ENCODE measurements at places on chromosomes 2 and 18.

DNA sequence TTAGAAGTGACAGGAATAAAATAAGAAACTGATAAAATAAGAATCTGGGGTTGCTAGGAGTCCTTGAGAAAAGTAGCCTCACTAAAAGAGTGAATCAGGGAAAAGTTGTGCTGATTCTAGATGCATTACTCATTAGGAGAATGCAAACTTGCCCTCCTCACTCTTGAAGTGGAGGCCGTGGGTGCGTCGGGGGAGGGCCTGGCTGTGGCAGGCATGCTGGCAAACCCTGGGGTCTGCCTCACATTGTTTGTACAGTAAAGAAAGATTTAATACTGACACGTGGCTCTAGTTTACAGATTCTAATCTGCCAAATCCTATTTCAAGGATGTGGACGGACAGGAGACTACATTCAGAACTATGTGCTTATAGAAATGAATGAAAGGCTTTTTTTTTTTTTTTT lies 41.9 kb downstream of the TANC1 start:
- DNase-seq, result no peak

- DNase-seq, result peak; percentile 70
Measured at GRCh38 chr2:240851078-240851991, 17.3 kb upstream of the AGXT start.

DNA sequence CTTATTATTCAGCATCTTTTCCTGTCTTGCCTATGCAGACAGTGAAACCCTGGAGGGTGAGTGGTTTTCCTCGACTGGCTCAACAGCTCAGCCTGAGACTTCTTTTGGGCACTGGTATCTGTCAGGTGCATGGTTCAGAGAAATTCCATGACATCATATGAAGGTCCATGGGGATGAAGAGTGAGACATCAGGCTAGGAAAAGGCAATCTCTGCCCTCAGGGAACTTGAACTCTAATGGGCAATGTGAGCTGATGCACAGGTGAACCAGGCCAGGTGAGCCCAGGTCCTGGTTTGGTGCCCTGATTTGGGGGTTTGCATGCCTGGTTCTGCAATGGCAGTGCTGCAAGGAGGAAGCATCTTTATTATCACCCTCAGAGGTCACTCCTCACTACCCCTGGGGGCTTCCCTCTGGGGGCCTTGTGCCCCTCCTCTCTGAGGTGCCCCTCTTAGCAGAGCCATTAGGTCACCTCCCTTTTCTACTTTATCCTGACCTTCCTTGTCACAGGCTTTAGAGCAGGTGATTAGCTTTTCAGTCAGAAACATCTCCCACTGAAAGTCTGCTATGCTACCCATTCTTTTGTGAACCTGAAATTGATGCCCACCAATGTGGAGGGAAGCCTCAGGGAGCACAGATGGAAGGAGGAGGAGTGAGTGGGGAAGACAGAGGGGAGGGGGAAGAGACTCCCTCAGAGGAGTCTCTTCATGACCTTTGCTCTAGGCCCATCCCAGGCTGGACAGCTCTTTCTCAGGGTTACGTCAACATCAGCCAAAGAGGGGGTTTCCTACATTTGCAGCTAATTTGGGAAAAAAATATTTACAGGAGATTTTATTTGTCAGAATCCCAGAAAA lies 47.3 kb downstream of the MERTK start:
- no peak for DNase-seq

DNA sequence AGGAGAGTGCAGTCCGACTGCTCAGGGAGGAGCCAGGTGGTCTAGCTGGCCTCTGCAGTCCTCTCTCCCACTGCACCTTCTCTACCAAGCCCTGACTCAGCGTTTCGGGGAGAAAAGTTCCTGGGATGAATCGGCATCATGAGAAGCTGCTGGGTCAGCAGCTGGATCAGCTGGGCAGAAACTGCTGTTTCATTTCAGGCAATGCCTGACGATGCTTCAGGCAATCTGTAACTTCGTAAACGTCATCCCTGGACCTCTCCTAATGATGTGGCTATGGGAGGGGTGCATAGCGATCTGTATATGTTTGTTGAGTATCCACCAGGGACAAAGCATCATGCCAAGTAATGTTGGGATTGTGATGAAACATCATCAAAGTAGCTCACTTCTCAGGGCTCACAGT lies 20.7 kb downstream of the LIPG start:
- DNase-seq, result no peak

GRCh38 chr2:121210691-121211090 lies 74.3 kb downstream of the TFCP2L1 start:
- no peak for DNase-seq

DNA sequence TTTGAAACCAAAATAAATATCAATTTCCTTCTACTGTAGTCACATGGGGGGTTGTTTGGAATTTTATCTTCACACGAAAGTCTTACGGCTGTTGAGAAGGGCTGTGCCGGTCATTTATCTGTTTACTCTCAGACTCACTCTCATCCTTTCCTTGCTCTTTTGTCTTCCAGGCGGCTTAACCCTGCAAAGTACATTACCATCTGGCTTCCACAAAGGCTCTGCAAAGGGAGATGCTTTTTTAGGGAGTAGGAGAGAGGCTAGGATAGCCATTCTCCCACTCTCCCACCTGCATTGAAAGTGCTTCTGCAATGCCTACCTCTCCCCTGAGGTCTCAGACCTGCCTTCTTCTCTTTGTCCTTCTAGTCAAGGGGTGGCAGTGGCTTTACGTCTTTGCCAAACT lies 247.6 kb downstream of the MEIS1 start:
- no peak for DNase-seq

GRCh38 chr2:221467610-221468009 lies 104.5 kb downstream of the EPHA4 start:
- no peak for DNase-seq

GRCh38 chr2:164430166-164430783 lies 191.0 kb downstream of the GRB14 start:
- no peak for DNase-seq

DNA sequence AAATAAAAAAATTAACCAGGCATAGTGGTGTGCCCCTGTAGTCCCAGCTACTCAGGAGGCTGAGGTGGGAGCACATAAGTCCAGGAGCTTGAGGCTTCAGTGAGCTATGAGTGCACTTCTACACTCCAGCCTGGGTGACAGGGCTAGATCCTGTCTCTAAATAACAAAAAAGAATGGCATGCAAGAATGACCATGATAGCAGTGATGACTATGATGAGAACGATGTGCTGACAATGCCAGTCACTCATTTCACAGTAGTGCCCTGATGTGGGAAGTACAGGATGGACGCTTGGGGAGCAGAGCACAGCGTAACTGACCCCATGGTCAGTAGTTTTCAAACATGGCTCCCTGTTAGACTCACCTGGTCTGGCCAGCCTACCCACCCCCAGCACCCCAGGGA lies 139.1 kb downstream of the VAPA start:
- no peak for DNase-seq

GRCh38 chr18:8556424-8556823 lies 52.8 kb upstream of the RAB12 start:
- DNase-seq, result no peak

DNA sequence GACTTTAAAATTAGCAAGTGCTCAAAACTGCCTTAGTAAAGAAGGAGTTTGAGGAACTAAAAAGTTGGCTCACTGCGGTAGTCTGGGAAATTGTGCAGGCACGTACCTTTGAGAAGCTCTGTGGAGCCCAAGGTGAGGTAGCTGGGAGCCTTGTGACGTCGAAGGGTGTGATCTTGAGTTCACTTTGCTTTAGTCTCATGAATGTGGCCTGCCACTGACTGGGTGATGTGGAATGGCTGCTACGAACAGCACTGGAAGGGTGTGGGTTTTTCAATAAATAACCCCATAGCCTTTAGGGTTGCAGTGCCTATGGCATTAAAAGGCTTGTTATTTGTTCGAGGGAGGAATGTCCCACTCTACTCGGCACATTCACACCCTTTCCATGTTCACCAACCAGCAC lies 312.3 kb downstream of the PRKCE start:
- no peak for DNase-seq

DNA sequence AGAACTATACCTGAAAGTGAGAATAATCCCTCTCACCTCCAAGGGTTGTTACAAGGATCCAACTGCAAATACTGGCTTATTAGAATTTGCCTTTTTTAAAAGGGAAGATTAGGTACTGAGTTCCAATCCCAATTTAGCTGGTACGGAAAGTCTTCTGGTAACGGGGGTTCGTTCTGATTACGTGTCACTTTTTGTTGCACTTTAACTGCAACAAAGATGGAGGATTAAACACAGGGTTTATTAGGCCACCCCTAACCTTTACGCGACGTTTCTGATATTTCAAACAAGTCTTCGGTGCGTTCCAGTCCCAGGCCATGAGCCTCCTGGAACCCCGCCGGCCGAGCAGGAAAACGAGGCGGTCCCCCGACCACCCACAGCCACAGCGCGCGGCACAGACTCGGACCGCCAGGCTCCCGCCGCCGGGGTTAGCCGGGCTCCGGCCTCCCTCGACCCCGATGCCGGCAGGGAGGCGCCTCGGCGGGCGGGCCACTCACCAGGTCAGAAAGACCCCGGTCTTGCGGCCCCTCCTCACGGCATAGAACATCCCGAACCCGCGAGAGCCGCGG lies 411 bp downstream of the RNASEH1 start:
- no peak for DNase-seq

GRCh38 chr2:60742419-60742818 lies 13.6 kb upstream of the PAPOLG start:
- DNase-seq, result no peak

GRCh38 chr2:140256080-140256479 lies 1475.9 kb upstream of the NXPH2 start:
- DNase-seq, result no peak

GRCh38 chr2:99858951-99859596 lies 283.3 kb downstream of the AFF3 start:
- no peak for DNase-seq

DNA sequence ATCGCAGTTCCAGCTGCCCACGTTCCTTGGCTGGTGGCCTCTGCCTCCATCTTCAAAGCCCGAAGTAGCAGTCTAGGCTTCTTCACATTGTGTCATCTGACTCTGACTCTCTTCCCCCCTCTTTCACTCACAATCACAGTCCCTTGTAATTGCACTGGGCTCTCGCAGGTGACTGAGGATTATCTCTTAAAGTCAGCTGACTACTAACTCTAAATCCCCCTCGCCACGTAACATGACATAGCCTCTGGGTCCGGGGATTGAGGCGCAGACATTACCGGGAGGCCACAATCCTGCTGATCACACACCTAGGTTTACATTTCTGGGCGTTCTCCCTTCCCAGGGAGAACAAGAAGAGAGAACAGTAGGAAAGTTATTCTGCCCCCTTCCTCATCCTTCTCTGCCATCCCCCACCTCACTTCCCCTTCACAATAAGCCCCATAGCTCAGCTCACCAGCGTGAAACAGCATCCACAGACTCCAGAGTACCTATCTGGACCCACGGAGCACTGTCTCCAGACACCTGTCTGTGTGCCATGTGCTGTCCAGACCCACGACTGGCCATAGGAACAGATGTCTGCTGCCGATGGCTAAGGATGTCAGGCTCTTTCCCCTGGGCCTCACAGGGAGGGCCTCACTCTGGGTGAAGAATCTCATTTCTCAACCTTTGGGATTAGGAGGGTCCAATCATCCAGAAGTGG lies 64.3 kb upstream of the FZD7 start:
- DNase-seq, result no peak

DNA sequence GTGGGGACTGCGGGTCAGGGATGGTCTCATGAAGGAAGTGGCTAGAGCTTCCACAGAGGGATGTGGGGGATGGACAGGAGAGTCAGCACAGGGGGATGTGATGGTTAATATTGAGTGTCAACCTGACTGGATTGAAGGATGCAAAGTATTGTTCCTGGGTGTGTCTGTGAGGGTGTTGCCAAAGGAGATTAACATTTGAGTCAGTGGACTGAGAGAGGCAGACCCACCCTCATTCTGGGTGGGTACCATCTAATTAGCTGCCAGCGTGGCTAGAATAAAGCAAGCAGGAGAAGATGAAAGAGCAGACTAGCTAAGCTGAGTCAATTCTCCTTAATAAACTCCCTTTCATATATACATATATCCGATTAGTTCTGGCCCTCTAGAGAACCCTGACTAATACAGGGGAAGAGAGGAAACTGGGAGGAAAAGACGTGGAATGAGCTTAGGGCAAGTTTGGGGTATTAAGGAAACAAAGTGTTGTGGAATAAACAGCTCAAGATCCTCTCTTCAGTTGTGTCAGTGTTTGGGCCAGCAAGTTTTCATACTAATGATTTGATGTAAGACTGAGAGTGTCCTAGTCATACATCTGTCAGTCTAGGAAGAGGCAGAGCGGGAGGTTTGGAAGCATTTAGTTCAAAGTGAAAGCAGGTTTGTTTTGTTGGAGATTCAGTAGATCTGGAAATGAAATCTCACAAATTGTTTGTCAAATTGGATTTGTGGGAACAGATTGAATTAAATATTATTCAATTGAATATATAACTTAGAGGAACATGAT lies 135.2 kb upstream of the NT5C1B start:
- DNase-seq, result no peak

- no peak for DNase-seq
Measured at GRCh38 chr18:46831434-46831833, 74.6 kb upstream of the ST8SIA5 start.

- no peak for DNase-seq
Measured at GRCh38 chr18:78736015-78736690, 243.5 kb upstream of the SALL3 start.

GRCh38 chr2:41895334-41895664 lies 152.5 kb upstream of the PKDCC start:
- DNase-seq, result no peak
